ENCODE measurements at places on chromosomes 4 and X.

DNA sequence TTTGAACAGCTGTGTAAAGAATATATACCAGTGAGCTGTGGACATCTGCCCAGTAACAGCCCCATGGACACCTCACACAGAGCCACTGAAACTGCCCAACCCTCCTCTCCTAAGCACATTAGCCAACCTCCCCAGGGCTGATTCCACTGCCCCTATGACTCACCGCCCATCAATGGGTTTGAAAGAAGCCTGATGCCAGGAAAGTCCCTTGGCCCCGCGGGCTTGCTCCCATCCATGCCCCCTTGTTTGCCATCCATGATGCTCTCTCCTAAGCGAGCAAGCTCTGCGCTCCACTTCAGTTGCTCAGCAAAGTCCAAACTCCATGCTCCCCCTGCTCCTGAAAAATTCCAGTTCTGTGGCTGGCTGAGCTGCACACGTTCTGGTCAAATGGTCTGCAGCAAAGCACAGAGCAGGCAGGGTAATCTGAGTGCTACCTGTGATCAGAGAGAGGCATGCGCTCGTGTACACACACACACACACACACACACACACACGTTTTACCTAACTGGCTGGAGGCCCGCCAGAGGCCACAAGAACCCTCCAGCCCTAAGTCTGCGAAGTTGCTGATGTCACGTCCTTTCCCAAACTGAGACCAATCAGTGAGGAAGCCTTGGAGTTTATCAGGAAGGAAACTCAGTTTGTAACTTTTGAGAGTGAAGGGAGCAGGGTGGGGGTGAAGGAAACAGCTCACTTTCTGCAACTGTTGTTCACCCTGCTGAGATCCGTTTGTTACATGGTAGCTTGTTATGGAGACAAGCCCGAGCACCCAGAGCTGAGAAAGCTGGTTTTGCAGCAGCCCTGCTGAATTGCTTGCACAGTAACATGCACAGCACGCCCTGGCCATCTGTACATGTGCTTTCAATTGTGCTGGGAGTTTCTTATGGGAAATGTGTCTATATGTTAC, at the start of gene ASB9:
ASB9 (minus strand) TSS at position 466 of the 904 bp plus-strand sequence; CDS start at position 257, 209 bp downstream.
- DNase-seq = no peak

DNA sequence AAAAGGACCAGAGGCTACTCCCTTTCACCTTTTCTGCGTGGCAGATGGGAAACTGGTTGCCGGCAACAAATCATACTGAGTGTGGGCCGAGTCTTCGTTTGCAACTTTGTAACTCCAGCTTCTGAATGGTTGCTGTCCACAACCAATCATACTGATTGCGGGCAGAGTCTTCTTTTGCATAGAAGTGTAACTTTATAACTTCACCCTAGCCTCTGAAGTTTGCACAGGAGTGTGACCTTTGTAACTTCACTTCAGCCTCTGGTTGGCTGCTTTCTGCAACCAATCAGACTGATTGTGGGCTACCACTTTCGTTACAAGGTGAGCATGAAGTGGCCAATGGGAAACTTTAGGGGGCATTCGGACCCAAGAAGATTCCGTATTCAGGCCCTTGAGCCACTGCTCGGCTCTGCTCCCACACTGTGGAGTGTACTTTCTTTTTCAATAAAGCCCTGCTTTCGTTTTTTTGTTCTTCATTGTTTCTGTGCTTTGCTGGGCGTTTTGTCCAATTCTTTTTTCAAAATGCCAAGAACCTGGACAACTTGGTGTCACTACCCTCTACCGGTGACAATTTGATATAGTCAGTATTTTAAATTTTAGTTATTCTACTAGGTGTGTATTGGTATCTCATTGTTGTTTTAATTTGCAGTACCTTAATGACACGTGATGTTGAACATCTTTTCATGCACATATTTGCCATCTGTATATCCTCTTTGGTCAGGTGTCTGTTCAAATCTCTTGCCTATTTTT, 9.0 kb upstream of the PAGE5 start:
- no peak for DNase-seq

GRCh38 chrX:1876041-1876440, 261.2 kb downstream of the ASMT start:
- no peak for DNase-seq

GRCh38 chr4:36208893-36209473, 35.3 kb downstream of the ARAP2 start:
- DNase-seq = no peak

DNA sequence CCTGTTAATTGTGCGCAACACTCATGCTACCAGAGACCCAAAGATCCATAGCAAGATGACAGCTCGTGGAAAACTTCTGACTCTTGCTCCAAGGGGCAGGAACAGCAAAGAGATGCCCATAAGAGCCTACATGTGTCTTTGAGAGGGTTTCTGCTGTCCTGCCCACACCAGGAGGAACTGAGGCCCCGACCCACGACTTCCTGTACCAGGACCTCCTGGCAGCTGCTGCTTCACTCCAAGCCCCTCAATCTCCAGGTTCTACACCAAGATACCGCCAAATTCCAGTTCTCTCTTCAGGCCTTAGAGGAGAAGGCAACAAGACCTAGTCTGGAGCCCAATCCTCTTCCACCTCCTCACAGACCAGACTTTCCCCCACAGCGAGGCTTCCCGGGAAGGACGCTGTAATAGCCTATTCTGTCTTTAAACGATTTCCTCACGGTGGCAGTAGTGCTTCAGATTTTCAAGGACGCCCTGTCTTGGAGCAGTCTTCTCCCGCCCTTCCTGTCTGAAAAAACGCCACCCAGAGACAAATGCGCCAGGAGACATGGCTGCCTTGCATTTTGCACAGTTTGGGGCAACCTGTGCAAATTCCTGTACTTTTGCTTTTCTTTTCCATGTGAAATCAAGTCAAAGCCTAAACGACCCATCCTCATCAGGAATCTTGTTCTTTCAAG, 230.2 kb upstream of the STK26 start:
- DNase-seq = no peak

- DNase-seq = no peak
These were observed 1912.1 kb downstream of the STIM2 start for GRCh38 chr4:28772788-28773187.

- DNase-seq = no peak
These were observed 71.0 kb upstream of the LSM6 start for GRCh38 chr4:146104541-146104940.

DNA sequence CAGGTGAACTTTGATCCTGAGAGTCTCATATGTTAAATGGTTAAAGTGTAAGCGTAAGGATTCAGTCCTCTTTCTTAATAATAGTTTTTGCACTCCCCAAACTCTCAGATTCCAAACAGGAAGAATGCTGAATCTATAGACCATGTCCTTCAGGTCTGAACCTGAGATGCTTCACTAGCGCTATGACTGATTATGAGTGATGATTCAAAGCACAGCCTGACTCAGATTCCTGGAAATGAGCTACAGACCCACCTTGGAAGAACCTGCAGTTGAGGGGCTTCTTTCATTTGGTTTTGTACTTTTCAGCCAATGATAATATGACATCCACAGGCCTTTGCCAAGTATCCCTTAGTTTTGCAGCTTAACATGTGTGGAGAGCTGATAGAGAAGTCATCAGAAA, 1.4 kb downstream of the EDNRA start:
- no peak for DNase-seq

GRCh38 chrX:150766351-150767044, 73.3 kb downstream of the MTMR1 start:
- DNase-seq = no peak

- no peak for DNase-seq
These were observed 31.6 kb upstream of the SPARCL1 start for GRCh38 chr4:87560802-87561201.

GRCh38 chr4:41181037-41181436, 33.3 kb downstream of the APBB2 start:
- no peak for DNase-seq

- DNase-seq = no peak
These were observed 85.6 kb upstream of the CPEB2 start for GRCh38 chr4:14916554-14917297.

GRCh38 chr4:180190382-180190781, 2052.8 kb upstream of the TENM3 start:
- no peak for DNase-seq

DNA sequence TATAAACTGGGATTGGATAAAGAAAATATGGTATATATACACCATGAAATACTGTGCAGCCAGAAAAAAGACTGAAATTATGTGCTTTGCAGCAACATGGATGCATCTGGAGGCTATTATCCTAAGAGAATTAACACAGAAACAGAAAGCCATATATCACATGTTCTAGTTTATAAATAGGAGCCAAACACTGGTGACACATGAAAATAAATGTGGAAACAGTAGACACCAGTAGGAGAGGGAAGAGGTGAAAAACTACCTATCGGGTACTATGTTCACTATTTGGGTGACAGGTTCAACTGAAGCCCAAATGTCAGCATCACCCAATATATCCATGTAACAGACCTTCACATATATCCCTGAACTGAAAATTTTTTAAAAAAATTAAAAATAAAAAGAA, 725.1 kb downstream of the C4orf33 start:
- no peak for DNase-seq

DNA sequence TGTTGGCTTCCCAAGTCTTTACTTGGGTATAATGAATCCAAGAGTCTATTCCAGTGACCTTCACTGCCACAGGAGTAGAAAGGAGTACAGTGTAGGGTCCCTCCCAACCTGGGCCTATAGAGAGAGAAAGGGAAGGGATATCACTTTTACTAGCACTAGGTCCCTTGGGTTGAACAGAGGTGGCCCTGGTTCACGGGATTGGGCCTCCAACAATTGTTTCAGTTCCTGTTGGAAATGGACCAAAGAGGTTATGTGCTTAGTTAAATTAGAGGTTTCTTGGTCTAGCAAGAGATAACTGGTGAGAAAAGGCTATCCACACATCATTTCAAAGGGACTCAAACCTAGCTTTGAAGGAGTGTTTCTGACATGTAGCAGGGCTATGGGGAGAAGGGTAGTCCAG, 57.1 kb upstream of the MED14 start:
- DNase-seq = no peak

DNA sequence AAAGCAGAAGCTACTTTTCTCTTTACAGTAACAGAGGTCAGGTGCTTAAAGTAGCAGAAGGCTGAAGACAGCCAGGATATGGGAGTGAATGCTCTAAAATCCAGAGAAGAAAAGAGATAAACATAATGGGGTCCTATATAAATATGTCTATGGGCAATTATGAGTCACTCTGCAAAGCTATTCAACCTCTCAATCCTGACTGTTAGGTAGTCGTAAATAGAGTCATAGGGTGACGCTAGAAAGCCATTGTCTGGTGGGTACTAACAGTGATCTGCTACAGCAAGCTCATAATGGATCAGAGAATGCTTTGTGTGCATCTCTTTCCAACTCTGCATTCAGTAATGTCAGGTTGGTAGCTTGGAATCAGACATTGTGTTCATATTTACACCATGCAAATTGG, 53.5 kb upstream of the PDE5A start:
- DNase-seq = no peak

All from NT2/D1 (cell line).